ENCODE measurements at places on chromosomes 4 and X. TPM values are rescaled to one million over a fixed set of nuclear protein-coding genes. Genes with fewer than 3 reads are reported as not detected.
A peak's percentile ranks its signal among the peaks of the same experiment; 100 is the strongest.

The YIPF7 gene
- total RNA-seq: not detected

The MAGEB6 gene
- not detected for total RNA-seq

- H3K36me3 ChIP-seq: peaks cover 2% of the 10 kb centered on the region
- H3K4me3 ChIP-seq: peak overlapping the region; percentile 91
- DNase-seq: peak; percentile 54
- peaks cover 6% of the 10 kb centered on the region for H3K4me1 ChIP-seq
- peak overlapping the region; percentile 40 for H3K27ac ChIP-seq
Observed at GRCh38 chr4:125316791-125317524, 2.2 kb downstream of the FAT4 start.

DNA sequence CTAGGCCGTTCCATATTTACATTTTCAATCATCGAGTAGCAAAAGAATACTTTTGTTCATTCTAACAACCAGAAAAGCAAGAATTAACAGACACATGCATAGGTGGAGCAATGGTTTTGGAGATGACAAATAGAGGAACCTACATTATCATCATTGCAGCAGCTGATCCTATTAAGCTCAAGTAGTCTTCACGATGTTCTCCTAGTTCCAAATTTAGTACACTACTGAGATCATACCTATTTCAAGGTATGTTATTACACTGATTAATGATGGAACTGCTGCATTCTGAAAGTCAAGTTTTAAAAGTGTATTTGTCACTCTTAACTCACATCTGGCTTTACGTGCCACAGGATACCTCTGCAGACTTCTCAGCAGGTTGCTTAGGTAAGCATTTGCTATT lies 87.4 kb downstream of the ADGRA3 start:
- no peaks in the 10 kb centered on the region for H3K36me3 ChIP-seq
- no peak overlapping the region for H3K4me3 ChIP-seq
- no peak overlapping the region for H3K27ac ChIP-seq

GRCh38 chrX:11970578-11971359 lies 167.5 kb upstream of the FRMPD4 start:
- H3K4me3 ChIP-seq: no peak overlapping the region
- no peaks in the 10 kb centered on the region for H3K36me3 ChIP-seq
- peak; percentile 34 for DNase-seq
- no peaks in the 10 kb centered on the region for H3K4me1 ChIP-seq
- H3K27ac ChIP-seq: no peak overlapping the region

DNA sequence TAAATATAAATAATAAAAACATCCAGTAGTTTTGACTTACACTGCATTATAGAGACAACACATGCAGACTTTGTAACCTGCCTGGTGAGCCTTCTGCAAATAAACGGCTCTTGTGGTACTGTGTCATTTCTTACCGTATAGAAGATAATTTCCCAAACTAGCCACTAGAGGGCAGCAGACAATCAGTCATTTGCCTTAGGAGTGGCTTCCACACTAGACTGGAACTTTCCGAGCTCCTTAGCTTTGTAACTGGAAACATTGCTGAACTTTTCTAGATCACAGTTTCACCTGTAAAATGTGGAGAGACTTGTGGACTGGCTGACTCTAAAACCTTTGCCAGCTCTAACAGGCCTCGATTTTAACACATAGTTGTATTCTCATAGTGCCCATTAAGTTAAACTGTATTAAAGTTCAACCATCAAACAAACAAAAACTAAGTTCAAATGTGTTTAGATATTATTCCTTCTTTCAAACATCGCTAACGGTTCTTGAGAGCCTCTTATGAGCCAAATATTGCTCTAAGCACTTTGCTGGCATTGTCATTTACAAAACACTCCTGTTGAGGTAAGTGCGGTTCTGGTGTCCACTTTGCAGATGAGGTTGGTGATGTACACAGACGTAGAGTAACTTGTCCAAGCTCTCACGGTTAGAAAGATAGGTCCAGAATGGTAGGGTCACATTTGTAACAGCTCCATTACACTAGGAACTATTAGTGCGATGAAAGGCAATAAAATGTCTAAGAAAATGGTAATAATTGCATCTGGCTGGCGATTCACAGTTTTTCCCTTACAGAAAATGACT lies 345.5 kb downstream of the ANK2 start:
- H3K27ac ChIP-seq: peak overlapping the region; percentile 6
- peak; percentile 76 for DNase-seq
- no peak overlapping the region for H3K4me3 ChIP-seq
- H3K4me1 ChIP-seq: peaks cover 3% of the 10 kb centered on the region
